ENCODE measurements at places on chromosomes 4 and X. TPM values are rescaled to one million over a fixed set of nuclear protein-coding genes. Genes with fewer than 3 reads are reported as not detected.

- H3K27me3 ChIP-seq: no peaks in the 10 kb centered on the region
- no peak for DNase-seq
- no peak overlapping the region for H3K4me3 ChIP-seq
- H3K27ac ChIP-seq: no peak overlapping the region
These were observed 17.0 kb downstream of the SNCA start for GRCh38 chr4:89820010-89820409.

DNA sequence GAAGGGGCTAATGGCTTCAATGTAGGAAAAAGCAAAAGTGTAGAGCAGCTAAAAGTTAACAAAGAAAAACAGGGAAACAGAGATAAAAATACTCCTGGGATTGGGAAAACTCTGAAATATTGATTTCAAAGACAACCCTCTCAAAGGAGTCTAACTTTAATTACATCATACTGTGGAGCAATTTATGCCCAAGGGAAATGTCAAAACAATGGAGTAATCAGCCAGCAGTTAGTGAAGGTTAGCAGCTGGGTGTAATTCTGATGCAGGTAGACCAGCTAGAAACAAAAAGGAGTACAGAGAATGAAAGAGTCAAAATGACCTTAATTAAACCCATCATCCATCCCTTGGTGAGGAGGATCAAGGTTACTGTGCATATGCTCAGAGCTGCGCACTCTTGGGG, 169.0 kb downstream of the ADAM29 start:
- no peak for DNase-seq
- H3K27ac ChIP-seq: no peak overlapping the region
- no peak overlapping the region for H3K4me3 ChIP-seq
- no peaks in the 10 kb centered on the region for H3K4me1 ChIP-seq
- no peaks in the 10 kb centered on the region for H3K27me3 ChIP-seq

OSTC gene
- total RNA-seq: 48.7 TPM

GRCh38 chr4:156762851-156763250, 208.7 kb downstream of the PDGFC start:
- H3K27me3 ChIP-seq: no peaks in the 10 kb centered on the region
- no peaks in the 10 kb centered on the region for H3K36me3 ChIP-seq
- no peak for DNase-seq
- H3K4me3 ChIP-seq: no peak overlapping the region
- no peaks in the 10 kb centered on the region for H3K4me1 ChIP-seq
- no peak overlapping the region for H3K27ac ChIP-seq

CLIC2 gene
- 2.4 TPM for total RNA-seq

DNA sequence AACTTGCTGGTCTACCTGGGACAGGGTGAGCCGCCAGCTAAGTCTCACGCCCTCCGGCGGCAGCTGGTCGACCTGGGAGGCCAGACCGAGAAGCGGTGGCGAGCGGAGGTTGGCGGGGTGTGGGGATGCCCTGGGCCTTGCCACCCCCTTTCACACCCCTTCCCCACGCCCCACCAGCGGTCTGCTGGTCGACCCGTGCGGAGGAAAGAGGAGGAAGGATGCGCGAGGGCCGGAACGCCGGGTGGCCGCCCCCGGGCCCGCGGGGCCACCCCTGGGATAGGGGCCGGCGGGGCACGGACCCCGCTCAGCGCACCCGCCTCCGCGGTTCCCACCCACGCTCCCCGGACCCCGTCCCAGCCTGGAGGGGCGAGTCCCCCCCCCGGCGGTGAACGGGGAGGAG, 28.3 kb upstream of the DCAF12L1 start:
- DNase-seq: no peak
- no peak overlapping the region for H3K4me3 ChIP-seq

- H3K27ac ChIP-seq: no peak overlapping the region
- DNase-seq: no peak
- H3K4me3 ChIP-seq: no peak overlapping the region
These were observed 22.1 kb downstream of the SH3RF1 start for GRCh38 chr4:169248645-169249044.

DNA sequence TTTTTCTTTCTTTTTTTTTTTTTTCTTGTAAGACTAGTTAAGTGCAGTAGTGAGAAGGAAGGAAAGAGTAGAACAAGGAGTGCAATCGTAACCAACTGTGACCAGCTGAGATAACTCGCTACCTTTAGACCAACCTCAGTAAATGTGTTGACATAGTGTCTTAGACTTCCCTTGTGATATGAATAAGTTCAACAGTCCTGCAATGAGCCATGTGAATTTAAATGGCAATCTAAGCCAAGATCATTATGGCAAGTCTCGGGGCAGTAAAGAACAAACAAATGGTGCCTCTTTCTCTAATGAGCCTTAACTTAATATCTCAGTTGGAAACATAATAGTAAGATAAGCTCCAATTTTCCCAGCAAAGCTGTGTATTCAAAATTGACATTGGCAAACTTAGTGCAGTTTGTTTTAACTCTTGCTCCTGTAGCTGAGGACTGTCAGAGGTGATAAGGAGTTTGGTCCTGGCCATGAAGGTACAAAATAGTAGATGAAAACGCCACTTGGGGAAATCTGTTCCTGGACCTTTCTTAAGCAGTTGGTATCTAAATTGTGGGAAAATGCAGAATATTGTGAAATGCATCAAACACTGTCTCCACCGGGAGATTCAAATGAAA, 13.8 kb upstream of the RELL1 start:
- H3K27ac ChIP-seq: no peak overlapping the region
- H3K4me1 ChIP-seq: no peaks in the 10 kb centered on the region
- no peak overlapping the region for H3K4me3 ChIP-seq
- no peaks in the 10 kb centered on the region for H3K27me3 ChIP-seq

- H3K4me3 ChIP-seq: no peak overlapping the region
- no peaks in the 10 kb centered on the region for H3K27me3 ChIP-seq
- DNase-seq: no peak
- no peaks in the 10 kb centered on the region for H3K36me3 ChIP-seq
- no peak overlapping the region for H3K27ac ChIP-seq
These were observed 57.3 kb upstream of the FAM9B start for GRCh38 chrX:9091258-9091657.

WDR17 gene
- 5.5 TPM for total RNA-seq

DNA sequence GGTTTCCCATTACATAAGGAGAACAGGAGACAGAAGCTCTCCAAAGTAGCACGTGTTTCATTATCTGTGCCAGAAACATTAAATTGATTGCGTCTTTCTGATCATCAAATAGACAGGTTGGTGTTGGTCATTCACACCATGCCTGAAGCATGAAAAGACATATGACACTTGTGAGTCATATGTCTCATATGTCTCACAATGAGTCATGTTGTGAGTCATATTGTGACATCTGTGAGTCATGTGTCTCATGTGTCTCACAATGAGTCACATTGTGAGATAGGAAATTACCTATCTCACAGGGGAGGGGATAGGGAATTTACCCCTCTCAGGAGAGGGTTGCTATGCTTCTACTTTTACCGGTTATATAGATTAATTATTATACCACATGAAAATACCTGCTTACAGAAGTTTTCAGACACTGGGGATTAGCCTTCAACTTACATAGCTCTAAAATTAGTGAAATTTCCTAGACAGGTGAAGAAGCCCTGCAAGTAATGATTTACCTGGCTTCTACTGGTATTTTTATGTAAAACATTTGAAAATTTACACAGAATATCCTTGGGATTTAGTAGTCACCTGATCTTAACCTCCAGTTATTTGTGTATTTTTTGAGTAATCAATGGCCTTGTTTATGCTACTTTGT, 80.8 kb downstream of the NPFFR2 start:
- H3K27me3 ChIP-seq: no peaks in the 10 kb centered on the region
- H3K4me3 ChIP-seq: no peak overlapping the region
- no peak for DNase-seq
- no peak overlapping the region for H3K27ac ChIP-seq

GRCh38 chr4:108210989-108211835, 42.5 kb upstream of the LEF1 start:
- H3K36me3 ChIP-seq: no peaks in the 10 kb centered on the region
- DNase-seq: no peak
- H3K4me3 ChIP-seq: no peak overlapping the region
- no peak overlapping the region for H3K27ac ChIP-seq

DNA sequence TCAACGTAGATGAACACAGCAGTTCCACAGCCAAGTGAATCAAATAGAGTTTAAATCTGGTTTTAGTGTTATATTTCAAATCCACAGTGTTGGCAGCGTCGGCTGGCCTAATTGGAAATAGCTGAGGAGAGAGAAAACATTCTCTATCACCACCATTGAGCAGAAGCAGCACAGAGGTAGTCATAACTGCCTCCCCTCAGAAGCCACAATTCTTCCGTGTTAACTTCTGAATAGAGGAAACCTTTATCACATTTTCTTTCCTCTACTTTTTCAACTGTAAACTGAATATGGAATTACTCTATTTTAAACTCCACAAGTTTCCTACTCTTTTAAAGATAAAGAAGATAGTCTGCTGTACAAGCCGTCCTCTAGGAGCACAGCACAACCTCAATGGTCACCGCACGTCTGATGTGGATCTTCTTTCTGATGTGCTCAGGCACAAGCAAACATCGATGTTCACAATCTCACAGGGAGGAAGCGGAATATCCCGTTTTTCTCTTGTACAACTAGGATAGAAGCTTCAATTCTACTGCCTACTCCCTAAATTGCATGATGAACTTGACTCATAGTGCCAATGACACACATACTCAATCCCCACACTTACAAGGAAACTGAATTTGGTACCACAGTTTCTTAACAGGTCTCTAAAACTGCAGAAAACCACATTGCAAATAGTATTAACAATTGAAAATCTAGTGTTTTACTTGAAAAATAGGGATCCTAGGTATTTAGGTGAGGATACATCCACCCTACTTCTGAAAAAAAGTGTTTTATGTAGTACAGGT, 217.8 kb upstream of the ETNPPL start:
- DNase-seq: no peak
- H3K4me3 ChIP-seq: no peak overlapping the region
- no peak overlapping the region for H3K27ac ChIP-seq
- no peaks in the 10 kb centered on the region for H3K27me3 ChIP-seq

- H3K27me3 ChIP-seq: no peaks in the 10 kb centered on the region
- DNase-seq: no peak
- no peaks in the 10 kb centered on the region for H3K36me3 ChIP-seq
- no peak overlapping the region for H3K4me3 ChIP-seq
- H3K4me1 ChIP-seq: no peaks in the 10 kb centered on the region
These were observed 195.4 kb downstream of the SLIT2 start for GRCh38 chr4:20447103-20447502.

TECRL gene
- not detected for total RNA-seq

DNA sequence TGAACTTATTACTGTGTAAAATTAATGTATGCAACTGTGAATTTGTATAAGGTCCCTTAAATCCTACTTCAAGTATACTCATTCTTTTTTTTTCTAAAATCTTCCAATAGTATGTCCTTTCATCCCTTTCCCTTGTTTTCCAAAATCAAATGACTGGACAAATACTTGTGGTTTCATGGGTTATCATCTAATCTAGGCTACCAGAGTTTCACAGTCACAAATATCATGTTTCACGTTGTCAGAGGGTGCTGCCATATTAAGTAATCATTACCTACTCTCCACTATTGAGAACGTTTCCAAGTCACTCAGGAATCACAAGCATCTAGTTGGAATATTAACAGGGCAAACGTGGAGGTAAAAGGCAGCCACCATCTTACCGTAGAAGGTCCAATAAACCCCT, 1235.0 kb upstream of the TENM3 start:
- DNase-seq: no peak
- no peak overlapping the region for H3K4me3 ChIP-seq
- H3K27me3 ChIP-seq: no peaks in the 10 kb centered on the region
- H3K4me1 ChIP-seq: no peaks in the 10 kb centered on the region

PAGE2B gene
- total RNA-seq: 17.3 TPM

- no peaks in the 10 kb centered on the region for H3K36me3 ChIP-seq
- no peaks in the 10 kb centered on the region for H3K4me1 ChIP-seq
- DNase-seq: no peak
- no peaks in the 10 kb centered on the region for H3K27me3 ChIP-seq
- no peak overlapping the region for H3K27ac ChIP-seq
- H3K4me3 ChIP-seq: peak overlapping the region; percentile 23
These were observed 170.8 kb downstream of the TLL1 start for GRCh38 chr4:166043801-166044200.

GDI1 gene
- 52.9 TPM for total RNA-seq

DNA sequence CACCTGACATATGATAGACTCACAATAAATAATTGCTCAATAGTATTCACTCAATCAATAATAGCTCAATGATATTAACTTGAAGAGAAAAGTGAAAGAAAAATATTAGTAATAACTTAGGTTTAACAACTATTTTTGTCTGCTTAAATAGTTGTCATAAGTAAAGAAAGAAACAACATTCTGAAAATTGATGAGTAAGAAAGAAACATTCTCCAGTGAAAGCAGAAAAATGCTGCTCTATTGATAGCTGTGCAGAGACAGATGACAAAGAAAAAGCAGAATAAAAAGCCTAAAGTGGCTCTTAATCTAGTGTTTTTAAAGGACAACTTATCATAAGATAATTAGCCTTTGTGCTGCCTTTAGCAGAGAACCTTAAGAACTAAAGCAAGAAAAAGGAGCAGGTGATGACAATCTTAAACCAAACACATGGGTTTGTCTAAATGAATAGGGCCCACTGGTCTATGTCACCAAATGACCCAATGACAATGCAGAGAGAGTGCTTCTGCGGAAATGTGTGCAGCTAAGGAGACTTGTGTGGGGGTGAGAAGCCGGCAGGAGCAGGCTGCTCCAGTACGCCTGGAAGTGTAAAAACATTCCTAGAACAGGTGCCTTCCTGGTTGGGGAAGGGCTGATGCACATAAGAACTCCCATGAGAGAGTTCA, 13.2 kb downstream of the HS3ST1 start:
- H3K27me3 ChIP-seq: no peaks in the 10 kb centered on the region
- no peaks in the 10 kb centered on the region for H3K36me3 ChIP-seq
- DNase-seq: no peak
- no peak overlapping the region for H3K27ac ChIP-seq
- no peak overlapping the region for H3K4me3 ChIP-seq

SEL1L3 gene
- total RNA-seq: 22.2 TPM

GRCh38 chr4:101421386-101421785, 74.1 kb upstream of the PPP3CA start:
- peaks cover 4% of the 10 kb centered on the region for H3K4me1 ChIP-seq
- DNase-seq: no peak
- H3K27ac ChIP-seq: no peak overlapping the region
- H3K36me3 ChIP-seq: no peaks in the 10 kb centered on the region
- no peaks in the 10 kb centered on the region for H3K27me3 ChIP-seq
- no peak overlapping the region for H3K4me3 ChIP-seq

DNA sequence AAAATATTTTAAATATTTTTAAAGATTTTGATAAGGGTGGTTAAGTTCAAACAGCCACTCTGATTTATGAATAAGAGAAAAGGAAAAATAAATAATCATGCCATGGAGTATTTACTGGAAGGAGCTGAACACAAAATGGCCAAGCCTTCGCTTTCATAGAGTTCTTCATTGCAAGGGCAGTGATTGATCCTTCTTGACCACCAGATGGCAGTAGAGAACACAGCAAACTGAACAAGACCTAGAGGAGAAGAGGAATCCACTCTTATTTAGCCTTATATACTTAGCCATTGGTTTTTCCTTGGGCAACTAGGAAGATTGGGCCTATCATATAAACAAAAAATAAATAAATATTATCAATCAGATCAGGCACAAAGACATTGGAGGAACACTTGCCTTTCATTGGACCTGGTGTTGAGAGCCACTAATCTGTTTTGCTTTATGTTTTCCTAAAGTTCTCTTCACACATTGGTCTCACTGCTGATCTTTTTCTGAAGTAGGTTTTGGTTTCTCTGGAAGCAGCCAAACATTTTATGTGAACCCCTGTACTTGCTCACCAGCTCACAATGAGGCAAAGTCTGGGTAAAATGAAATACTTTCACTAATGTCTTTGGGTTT, 58.1 kb upstream of the PARM1 start:
- no peaks in the 10 kb centered on the region for H3K27me3 ChIP-seq
- no peak overlapping the region for H3K4me3 ChIP-seq
- no peak overlapping the region for H3K27ac ChIP-seq
- DNase-seq: peak; percentile 61
- H3K4me1 ChIP-seq: no peaks in the 10 kb centered on the region
